AG09309 (cell line): ENCODE measurements at places on chromosomes 2 and 18.
A peak's percentile ranks its signal among the peaks of the same experiment; 100 is the strongest.

GRCh38 chr18:37836071-37836970, 270.7 kb upstream of the CELF4 start:
- no peak for DNase-seq

DNA sequence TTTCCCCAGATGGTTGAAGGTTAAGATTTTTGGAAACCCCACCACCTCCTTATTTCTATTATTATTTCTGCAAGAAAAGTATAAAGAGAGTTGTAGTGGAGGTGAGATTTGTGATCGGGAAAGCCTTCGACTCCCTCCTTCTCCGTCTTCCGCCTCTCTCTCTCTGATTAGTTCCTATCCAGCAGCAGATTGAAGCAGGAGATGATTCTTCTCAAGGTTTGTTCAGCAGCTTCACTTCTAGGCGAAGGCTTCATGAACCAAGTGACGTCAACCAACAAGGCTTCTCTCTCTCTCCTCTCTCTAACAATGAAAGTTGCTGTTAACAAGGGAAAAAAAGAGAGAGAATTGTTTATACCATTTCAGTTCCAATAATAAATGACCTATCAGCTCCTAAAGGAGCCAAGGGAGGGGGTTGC, at the start of gene BAZ2B:
Gene BAZ2B, minus strand, starts transcription at position 263 of the 416 bp plus-strand sequence. CDS start 137,829 bp downstream, outside the sequence.
- DNase-seq, result peak; percentile 51

GRCh38 chr2:29583548-29584156, 337.7 kb downstream of the ALK start:
- no peak for DNase-seq

DNA sequence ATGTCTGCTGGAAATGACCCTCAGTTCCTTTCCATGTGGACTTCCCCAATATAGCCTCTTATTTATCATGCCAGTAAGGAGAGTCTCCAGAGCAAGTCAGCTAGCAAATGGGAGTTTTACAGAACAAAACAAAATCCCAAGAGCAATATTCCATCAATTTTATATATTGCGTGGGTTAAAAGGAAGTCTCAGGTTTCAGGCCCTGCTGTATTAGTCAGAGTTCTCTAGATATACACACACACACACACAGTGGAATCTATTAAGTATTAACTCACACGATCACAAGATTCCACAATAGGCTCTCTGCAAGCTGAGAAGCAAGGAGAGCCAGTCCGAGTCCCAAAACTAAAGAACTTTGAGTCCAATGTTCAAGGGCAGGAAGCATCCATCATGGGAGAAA, 102.8 kb upstream of the MAP2 start:
- no peak for DNase-seq

DNA sequence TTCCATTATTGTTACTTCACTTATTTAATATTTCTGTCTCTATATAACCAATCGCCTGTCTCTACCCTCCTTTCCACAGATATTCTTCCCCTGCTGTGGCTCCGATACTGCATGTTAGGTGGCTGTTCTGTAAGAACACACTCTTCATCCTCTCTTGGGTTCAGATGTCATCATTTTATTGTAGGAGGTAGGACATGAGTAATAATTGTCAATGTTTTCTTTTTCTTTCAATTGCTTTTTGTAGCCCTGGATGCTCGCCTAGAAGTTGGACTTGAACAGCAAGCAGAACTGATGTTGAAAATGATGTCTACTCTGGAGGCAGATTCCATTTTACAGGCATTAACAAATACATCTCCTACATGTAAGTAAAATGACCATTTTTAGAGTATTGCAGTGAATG, 128.6 kb downstream of the BIRC6 start:
- DNase-seq, result peak; percentile 39

DNA sequence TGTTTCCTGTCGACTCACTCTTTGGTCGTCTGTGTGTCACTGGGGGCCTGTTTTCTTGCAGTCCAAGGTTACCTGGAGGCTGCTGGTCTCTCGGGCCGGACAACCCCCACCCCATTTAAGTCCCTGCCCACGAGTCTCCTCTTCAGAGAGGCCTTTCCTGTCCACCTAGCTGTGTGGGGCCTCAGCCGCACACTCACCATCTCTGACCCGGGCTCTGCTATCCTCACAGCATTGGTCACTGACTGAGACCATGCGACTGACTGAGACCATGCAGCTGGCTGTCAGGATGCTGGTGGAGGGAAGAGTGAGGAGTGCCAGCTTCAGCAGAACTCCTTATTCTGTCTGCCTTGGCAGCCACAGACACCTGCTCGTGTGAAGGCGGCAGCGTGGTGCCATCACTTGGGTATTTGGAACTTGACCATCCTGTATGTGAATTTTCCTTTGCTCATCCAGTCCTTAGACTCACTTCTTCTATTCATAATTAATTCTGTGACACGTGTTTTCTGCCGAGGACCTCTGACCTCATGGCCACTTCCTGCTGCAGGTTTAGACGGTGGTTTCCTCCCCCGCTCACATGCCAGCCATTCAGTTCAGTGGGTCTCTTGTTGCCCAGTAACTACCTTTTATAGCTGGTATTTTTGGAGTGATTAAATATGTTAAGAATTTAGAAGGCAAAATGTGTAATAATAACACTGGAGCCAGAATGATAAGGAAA, 47.5 kb upstream of the ASB1 start:
- peak; percentile 71 for DNase-seq

DNA sequence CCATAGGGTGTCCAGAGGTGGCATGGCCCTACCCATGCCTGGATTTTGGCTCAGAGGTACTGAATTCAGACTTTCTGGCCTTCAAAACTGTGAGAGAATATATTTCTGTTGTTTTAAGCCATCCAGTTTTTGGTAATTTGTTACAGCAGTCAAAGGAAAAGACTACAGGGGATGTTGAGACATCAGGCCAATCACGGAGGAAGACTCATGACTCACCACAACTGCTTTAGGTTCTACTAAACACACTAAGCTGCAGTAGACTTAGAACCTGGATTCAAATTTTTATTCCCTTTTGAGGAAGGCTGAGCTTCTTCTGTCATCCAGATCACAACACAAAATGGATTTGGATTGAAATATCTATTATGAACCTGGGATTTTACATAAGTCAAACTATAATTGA, 12.0 kb upstream of the C2orf66 start:
- no peak for DNase-seq
